Activated naive CD4-positive, alpha-beta T cell (primary cell): ENCODE measurements at places on chromosomes 11 and 22.
A peak's percentile ranks its signal among the peaks of the same experiment; 100 is the strongest.

- DNase-seq, result no peak
Measured at GRCh38 chr22:31739795-31740201, 10.1 kb downstream of the PRR14L start.

- no peak for DNase-seq
Measured at GRCh38 chr11:2790568-2790921, 90.8 kb upstream of the KCNQ1OT1 start.

DNA sequence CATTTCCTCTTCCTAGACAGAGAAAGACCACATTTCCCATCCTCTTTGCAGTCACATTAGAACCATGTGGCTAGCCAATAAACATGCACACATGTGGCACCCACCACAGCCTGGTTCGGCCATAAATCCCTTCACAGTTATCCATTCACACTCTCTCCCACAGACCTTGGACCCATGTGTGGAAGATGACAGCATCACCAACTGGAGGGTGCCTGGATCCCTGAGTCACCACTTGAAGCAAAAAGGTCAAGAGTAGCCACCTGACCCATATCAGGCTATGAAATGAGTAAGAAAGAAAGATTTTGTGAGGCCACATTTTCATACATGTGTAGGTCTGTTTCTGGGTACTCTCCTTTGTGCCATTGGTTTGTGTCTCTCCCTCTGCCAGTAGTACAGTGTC lies 9.0 kb upstream of the TMEM121B start:
- no peak for DNase-seq

- DNase-seq, result peak; percentile 14
Measured at GRCh38 chr22:21972293-21972779, 10.3 kb downstream of the TOP3B start.

DNA sequence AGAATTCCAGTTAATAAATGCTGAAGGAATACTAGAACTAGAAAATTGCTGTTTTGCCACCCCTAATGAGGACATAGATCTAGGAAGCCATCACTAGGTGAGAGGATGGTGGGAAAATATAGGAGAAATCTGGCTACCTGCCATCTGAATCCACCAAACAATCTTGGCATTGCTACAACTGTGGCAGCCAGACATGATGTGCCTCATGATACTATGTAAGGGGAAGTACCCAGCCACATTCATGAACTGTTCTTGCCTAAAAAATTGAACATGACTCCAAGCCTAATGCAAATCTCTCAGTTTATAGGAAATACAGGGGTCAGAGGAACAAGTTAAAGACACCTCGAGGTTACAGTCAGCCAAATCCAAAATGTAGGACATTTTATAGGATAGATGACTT lies 72.8 kb downstream of the SFI1 start:
- no peak for DNase-seq

DNA sequence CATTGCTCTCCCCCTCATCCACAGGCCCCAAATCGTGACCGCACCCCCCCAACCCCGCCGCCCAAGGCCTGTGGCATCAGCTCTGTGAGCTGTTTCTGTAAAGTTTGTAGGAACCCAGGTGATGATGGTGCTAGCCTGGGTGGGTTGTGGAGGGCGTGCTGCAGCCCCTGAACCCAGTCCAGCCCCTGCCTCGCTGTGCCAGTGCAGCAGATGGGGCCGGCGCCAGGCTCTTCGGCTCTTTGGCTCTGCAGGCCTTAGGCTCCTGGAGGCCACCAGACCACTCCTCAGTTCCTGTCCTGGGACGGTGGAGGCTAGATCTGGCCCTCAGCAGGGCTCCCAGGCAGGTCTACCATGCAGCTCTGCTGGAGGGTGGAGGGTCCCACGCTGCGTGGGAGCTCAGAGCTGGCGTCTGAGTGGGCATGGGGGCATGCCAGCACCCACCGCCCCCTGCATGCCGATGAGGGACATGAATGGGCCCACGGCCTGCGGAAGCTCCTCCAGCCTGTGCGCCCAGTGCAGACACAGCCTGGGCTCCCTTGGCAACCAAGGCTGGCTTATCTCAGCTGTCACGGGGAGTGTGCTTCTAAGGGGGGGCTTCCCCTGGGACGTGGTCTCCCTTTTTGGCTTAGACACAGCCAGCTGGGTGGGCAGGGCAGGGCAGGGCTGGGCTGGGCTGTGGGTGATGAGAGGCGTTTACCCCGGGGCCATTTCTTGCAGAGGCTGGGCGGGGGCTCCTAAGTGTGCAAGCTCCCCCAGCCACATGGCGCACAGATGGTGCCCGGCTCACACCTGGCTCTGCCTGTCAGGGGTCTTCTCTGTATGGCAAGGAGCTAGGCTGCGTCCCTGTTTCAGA lies 1187.6 kb downstream of the BRD1 start:
- no peak for DNase-seq

DNA sequence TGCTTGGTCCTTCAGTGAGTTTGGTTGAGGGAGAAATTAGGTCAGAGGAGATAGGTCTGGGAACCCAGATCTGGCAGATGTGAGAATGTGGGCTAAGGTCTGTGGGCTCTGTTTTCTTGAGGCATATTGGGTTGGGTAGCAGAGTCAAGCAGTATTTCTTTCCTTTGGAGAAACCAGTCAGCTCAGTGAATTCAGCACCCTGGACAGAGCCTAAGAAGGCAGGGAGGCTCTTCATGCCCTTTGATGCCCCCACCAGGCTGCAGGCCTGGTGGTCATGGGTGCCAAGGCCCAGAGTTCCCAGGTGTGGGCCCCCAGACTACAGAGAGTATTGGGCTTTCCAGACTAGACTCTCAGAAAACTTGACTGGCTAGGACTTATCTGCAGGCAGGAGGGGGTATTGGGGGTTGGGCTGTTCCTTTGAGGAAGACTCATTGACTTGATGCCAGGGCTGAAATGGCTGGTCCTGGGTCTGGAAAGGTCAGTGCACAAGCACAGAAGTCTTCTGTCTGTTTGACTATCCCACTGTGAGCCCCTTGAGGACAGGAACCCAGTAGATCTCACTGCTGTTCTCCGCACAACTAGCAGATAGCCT lies 45.3 kb upstream of the NECTIN1 start:
- DNase-seq, result no peak
